DMS53 (cell line): ENCODE measurements at places on chromosomes 2 and 18.
A peak's percentile ranks its signal among the peaks of the same experiment; 100 is the strongest.

DNA sequence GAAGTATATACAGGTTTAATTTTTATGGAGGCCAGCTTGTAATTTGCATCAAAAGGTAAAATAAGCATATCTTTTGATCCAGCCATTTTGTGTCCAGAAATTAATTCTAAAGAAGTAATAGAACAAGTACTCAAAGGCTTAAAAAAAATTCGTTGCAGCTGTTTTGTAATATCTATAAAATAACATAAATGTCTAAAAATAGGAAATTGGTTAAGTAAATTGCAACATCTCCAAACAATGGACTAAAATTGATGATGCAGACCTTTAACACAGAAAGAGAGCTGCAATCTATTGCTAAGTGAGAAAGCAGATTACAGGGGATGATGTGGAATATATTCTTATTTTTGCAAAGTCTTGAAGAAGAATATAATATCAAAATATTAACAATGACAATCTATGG lies 19.4 kb downstream of the AAK1 start:
- no peak for DNase-seq

- no peak for DNase-seq
These were observed 100.6 kb upstream of the ITGA4 start for GRCh38 chr2:181356526-181357130.

DNA sequence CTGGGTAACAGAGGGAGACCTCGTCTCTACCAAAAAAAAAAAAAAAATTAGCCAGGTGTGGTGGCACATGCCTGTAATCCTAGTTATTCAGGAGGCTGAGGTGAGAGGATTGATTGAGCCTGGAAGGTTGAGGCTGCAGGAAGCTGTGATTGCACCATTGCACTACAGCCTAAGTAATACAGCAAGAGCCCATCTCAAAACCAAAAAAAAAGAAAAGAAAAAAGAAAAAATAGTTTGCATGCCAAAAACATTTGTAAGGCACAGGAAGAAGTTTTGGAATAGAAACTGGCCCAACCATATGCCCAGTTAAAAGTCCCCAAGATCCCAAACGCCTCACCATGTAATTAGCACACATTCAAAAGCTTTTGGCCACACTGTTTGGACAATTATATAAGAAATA lies 13.4 kb upstream of the ACOXL start:
- DNase-seq: no peak

DNA sequence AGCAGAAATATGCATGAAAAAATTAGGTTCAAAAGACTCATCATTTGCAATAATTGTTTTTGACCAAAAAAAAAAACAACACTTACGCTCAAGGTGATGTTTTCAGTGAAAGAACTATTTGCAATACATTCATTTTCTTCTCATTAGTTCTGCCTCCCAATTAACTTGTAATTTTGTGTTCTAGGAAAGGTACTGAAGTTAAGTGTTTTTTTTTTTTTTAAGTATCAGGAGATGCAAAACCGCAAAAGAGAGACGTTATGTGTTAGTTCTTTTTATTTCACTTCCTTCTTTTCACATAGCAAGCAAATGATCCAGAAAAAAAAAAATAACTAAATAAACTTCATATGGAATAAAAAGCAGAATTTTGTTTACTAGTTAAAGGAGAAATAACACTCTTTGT lies 735.2 kb upstream of the GCFC2 start:
- no peak for DNase-seq

DNA sequence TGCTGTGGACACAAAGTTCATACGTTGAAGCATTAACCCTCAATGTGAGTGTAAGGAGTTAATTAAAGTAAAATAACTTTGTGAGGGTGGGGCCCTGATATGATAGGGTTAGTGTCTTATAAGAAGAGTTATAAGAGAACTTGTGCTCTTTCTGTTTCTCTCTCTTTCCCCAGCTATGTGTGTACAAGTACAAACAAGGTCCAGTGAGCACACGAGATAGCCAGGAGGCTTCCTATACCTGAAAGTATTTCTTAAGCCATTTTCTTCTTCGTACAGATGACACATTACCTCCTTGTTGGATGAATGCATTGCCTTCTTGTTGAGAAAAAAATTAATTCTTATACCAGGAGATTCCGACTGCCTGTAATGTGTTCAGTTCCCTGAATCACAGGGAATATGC lies 301.2 kb downstream of the PARD3B start:
- no peak for DNase-seq

DNA sequence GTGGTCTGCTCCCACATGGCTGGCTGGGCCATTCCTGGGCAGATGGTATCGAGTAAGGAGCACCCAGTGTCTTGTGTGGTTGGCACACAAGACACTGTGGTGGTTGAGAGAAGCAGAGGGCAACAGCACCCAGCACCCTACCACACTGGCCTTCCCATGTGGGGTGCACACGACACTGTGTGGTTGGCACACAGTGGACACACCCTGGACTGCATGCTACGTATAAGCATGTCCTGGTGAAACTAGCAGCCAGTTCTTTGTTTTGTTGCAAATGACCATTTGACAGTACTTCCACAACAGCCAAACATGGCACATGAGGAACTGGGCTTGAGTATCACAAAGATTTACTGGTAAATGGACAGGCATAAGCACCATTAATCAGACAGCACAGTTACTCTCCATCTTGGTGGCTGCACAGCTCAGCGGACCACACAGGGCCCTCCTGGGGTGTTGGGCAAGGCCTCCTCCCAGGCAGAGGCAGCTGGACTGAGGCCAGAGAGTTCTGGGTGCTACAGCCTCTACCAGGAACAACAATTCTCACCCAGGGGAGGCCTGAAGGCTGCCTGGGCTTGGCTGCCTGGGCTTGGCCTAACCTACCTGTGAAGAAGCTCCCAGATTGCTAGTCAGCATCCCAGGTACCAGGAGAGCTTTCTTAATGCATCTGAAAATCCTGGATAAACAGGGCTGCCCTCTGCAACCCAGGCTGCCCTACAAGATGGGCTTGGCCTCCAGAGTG lies 59.3 kb upstream of the ALPP start:
- DNase-seq: no peak

DNA sequence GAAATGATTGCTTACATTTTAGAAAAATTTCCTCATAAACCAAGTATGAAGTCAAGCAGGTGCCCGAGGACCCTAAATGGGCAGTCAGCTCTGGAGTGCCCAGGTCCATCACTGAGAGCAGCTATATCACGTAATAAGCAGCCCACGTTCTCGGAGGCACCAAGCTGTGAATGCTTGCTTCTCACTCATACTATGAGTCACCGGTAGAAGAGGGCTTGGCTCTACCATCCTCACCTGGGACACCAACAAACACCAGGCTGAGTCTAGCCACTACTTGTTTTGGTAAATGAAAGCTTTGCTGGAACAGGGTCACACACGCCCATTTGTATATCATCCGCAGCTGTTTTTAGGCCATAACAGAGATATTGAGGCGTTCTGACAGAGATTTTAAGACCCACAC lies 207.5 kb downstream of the SEPTIN10 start:
- DNase-seq: no peak

- peak; percentile 73 for DNase-seq
These were observed 416.6 kb upstream of the MEX3C start for GRCh38 chr18:51614033-51614432.

DNA sequence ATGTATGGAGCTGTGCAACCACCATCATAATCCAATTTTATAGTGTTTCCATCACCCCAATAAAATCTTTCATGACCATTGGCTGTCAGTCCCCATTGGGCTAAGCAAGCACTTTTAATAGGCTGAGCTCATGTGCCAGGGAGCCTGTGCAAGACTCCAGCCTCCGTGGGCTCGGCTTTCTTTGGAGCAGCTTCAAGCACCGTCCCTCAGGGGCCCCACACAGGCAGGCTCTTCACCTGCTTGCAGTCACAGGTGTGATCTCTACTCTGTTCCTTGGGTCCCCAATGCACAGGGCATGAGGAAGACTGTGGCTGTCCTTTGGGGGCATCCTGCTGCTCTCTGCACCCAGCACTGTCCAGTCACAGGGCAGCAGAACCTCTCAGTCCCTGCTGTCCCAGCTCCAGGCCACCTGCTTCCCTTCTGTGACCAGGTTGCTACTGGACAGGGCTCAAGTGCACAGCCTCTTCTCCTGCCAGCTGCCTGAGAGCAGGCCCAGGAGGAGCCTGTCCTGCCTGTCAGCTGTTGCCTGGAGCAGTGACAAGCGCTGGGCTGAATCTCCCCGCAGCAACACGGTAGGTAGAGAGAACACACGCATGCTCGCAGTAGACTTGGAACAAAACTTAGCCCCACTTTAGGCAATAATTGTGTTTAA lies 40.7 kb upstream of the TMEM131 start:
- DNase-seq: peak; percentile 97
